Caudate nucleus (tissue), 63 donors: ENCODE measurements at places on chromosomes 5 and 9.

GRCh38 chr9:129323999-129324553 lies 146.0 kb upstream of the IER5L start:
- no peak for DNase-seq

GRCh38 chr5:55668356-55668755 lies 43.8 kb downstream of the SLC38A9 start:
- no peak for DNase-seq

DNA sequence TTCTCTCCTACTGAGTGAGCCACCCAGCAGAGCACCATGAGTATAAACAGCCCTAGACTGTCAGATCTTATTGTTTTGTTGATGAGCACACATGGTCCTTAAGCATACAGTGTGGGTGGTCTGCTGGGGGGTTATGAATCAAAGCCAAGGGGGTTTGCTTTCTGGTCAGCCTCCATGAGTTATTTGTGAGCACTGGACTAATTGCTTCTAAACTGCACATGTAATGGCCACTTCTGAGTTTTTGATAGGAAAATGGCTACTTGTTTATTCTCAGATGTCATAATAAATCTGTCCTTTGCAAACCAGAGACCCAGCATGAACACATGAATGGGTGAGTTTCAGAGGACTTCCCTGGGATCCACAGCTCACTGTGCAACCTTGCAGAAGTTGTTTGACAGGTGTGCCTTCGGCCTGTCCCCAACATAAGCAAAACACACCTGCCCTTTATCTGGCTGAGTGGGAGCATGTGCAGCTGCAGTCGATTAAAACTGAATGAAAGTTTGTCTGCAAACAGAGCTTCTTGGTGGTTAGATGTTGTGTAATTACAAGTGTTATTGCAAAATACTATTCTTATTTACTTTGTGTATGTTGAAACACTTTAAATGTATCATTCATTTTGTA lies 35.9 kb downstream of the MAMDC2 start:
- no peak for DNase-seq

GRCh38 chr9:3513265-3513818 lies 12.5 kb downstream of the RFX3 start:
- DNase-seq, result no peak

GRCh38 chr5:59922220-59922619 lies 28.7 kb upstream of the PDE4D start:
- no peak for DNase-seq

DNA sequence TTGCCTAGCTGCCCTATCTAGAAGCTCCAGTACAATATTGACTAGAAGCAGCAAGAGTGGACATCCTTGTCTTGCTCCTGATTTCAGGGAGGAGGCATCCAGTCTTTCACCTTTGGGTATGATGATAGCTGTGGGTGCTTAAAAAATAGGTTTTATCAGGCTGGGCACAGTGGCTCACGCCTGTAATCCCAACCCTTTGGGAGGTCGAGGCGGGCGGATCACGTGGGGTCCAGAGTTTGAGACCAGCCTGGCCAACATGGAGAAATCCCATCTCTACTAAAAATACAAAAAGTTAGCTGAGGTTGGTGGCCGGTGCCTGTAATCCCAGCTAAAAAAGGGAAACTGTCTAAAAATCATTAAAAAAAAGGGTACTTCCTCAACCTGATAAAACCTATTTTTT lies 2.0 kb upstream of the CAMSAP1 start:
- no peak for DNase-seq

DNA sequence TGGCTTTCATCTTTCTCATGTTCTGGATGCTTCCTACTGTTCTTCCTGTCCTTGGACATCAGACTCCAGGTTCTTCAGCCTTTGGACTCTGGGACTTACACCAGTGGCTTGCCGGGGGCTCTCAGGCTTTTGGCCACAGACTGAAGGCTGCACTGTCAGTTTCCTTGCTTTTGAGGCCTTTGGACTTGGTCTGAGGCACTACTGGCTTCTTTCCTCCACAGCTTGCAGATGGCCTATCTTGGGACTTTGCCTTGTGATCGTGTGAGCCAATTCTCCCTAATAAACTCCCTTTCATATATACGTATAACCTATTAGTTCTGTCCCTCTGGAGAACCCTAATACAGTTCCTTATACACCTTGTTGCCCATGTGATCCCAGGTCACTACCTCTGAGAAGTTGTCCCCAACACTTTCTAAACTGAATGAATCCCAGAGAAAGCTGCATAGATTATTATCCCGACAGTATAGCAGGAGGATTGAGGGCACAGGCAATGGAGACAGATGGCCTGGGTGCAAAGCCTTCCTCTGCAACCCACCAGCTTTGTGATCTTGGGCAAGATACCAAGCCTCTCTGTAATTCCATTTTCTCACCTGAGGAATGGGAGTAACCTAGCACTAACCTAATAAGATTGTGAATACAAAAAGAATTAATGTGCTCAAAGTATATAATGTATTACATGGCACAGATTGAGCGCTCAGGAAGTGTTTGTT lies 449.6 kb upstream of the BRINP1 start:
- no peak for DNase-seq

DNA sequence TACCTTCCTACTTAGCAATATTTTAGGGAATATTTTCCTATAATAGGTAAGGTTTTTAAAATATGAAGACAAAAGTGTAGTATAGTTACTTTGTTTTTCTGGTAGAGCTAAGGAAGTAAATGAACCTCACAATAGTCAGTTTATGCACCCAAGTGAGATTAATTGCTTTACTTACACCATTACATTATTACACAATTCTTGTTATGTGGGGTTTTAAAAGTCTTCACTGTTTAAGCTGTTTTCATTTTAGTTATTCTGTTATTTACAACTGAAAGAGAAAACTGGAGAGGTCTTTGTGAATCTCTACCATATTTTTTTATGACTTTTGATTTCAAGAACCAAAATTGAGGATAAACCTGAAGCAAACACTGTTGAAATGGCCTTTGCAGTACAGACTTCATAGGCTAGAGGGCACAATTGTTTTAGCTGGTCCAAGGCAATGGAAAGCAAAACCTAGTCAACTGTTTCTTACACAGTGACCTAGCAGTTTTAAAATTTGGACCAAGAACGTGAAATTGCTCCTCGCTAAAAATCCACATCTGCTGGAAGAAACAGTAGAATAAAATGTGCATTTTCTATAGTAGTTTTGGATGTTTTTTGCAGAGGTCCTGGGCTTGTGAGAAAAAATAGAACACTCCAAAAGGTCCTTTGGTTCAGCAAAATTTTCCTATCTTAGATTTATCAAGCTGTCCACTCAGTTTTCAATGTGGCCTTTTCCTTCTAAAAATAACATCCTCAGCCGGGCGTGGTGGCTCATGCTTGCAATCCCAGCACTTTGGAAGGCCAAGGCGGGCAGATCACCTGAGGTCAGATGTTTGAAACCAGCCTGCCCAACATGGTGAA lies 66.4 kb upstream of the FER start:
- no peak for DNase-seq

GRCh38 chr9:36878986-36879982 lies 154.8 kb downstream of the PAX5 start:
- DNase-seq, result no peak

DNA sequence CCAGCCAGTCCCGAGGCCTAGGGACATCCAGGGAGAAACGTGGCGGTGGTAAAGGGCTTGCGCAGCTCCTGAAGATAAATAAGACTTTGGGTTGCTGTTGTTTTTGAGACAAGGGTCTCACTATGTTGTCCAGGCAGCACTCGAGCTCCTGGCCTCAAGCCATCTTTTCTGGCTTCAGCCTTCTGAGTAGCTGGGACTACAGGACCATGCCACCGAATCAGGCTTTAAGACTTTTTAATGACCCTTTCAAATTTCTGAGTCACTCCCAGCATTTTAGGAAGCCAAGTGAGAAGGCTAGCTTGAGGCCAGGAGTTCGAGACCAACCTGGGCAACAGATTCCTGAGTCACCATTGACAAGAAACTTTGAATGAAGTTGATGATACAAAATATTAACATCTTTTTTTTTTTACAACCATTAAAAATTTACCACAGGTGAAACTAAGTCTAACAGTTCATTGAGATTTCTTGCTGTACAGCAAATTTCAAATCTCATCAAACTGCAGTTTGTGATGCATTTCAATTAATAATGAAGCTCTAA lies 817 bp upstream of the GNE start:
- no peak for DNase-seq

DNA sequence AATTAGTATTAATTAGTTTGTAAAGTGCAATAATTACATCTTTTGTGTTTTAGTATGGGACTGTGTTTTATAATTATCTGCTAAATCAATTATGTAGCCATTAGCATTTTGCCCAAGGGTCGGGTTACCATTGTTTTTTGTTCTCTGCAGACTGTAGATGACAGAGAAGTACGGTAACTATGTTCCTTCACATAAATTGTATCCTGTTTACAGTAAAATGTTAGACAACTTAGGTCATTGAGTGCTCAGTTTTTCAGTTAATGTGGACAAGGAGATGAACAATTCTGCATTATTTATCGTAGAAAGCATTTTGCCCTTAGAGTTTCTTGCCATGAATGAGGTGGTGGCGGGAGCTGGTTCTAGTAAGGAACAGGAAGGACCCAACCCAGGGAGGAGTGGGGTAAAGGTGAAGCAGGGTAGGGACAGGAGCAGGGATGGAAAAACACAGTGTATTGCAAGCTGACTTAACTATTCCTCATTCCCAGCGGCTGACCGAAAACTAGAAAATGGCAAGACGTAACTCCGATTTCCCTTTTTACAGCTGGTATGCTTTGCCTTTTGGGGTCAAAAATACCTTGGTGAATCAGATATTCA lies 243.7 kb upstream of the SLC24A2 start:
- DNase-seq, result no peak

DNA sequence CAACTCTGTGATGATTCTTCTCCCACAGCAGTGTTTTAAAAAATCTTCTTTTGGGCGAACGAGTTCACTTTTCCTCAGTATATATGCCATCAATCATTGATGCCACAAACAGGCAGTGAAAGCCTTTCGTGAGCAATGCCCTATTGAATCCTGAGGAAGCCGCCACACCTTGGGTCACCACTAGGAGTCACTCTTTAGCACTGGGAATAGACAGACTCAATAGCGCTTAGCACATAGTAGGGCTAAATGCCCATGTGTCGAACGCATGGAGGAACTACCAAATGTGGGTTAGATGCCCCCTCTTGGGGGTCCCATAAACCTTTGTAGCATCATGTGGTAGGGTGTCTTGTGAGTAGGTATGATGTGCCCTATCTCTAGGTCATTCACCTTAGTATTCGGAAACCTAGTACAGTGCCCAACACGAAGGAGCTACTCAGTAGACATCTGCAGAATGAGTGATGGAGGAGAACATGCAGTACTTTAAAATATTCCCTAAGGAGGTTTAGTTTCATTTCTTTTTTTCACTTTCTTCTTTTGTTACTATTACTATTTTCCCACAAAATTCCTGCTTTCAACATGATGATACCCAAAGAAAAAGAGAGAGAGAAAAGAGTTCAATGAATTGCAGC lies 603.7 kb downstream of the BNC2 start:
- DNase-seq, result no peak

DNA sequence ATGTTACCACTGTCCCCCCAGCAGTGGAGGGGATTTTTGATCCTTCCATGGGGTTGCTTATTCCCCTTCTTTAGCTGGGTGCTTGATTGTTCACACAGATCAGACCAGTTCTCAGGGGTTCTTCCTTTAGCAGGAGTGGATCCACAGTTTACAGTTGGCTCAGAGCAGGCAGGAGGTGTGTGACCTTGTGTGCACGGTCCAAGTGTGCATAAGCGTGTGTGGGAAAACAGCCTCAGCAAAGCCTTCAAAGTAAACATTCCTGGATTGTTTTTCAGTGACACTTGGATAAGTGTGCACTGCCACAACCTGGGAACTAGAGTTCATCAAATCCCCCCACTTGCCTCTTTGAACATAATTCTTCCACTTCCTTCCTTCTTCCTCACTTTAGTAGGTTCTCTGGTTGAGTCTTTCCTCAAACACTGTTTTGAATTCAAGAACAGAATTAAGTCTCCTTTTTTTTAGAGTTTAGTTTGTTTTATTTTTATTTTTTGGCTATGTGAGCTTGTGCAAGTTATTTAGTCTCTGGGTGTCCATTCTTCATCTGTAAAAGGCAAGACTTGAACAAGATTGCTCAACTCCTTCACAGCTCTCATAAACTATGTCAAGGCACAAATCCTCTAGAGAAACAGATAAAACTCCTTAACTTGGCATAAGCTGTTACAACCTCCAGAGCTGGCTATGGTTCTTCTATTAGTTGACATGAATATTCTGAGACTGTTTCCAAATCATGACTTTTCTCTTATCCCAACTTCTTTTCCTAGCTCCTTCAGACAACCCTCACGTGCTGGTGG lies 78.0 kb downstream of the OSMR start:
- no peak for DNase-seq

DNA sequence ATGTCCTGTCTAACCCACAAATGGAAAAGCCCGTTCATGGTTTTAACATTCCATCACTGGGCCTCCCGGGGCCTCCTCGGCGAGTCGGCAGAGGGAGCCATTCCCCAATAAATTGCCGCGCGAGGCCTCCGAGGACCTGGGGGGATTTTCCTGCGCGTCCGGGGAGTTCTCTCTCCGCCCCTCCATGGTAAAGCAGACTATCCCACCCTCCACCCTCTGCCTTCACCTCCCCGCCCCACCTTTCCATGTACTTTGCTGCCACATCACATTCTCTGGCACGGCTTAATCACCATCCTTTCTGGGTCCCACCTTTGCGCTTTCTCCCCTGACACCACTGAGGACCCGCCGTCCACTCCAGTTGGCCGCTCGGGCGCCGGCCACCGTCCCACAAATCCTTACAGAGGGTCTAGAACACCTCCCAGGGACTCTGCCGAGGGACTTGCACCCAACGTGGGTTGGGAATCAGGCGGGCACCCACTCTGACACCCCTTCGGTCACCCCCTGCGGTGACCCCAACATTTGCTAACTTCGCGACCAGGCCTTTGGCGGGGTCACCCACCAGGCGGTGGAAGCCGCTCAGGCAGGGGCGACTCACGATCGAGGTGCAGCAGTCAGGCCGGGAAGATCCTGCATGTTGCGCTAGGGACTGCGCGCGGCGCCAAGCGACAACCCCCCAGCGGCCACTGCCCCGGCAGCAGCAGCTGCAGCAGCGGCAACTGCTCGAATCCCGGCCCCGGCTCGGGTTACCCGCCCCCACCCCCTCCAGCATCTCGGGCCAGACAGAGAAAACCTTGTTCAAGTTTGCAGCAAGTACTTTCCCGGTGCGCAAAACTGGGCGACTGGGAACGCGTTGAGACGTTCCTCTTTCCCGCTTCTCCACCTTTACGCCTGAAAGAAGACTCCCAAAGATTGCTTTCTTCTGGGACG lies at the start of gene MEGF10:
MEGF10 (plus strand) TSS at position 778 of the 927 bp plus-strand sequence. CDS start 40,513 bp downstream, outside the sequence.
- peak; percentile 85 for DNase-seq

- DNase-seq, result no peak
These were observed 475.2 kb downstream of the CDK5RAP2 start for GRCh38 chr9:120104771-120105170.

DNA sequence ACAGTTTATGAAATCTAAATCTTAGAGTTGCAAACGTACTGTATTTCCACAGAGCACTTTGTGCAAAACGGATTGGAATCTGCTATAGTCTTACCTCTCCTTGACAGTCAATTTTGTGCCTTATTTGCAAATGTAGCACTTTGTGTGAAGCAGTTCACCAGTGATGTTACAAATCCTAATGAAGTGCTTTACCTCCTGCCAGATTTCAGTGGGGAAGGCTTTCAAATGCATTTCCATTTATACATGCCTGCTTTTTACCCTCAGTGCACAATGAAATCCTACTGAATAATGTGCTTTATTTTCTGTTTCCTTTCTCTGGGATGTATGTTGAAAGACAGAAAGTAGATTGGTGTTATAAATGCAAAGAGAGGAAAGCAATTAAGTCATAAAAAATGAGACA lies 2141.6 kb upstream of the C9orf72 start:
- no peak for DNase-seq

- no peak for DNase-seq
These were observed 174.8 kb downstream of the GADD45G start for GRCh38 chr9:89779405-89780203.
